Fibroblast of skin of back (primary cell): ENCODE measurements at places on chromosomes 13 and 19.

DNA sequence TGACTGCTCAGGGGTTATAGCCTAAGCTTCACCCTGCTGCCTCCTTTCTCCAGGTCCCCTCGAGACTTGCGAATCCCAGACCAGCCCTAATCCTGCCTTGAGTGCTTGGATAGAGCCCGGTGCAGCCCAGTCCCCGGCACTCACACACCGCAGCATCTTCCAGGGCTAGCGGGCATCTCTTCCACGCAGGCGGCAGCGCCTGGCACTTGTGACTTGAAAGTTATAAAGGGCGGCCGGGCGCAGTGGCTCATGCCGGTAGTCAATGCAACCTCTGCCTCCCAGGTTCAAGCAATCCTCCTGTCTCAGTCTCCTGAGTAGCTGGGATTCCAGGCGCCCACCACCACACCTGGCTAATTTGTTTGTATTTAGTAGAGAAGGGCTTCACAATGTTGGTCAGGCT, 1.9 kb downstream of the WDR18 start:
- DNase-seq, result no peak

DNA sequence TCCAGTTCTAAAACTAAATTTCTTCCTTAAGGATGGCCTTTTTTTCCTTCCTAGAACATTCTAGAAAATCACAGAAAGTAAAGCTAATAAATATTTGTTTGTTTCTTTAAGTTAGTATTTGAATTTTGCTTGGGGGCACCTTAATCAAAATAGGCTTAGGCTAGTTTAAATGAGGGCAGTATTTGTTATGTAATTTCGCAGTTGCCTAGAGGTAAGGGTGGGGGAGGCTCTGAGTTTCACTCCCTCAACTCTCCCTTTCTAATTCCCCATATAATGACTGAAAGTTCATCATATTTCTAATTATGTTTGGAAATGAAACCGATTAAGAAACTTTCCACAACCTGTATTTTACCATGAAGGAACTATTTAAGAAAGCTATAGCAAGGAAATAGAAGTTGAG, 40.6 kb downstream of the PCDH17 start:
- no peak for DNase-seq

DNA sequence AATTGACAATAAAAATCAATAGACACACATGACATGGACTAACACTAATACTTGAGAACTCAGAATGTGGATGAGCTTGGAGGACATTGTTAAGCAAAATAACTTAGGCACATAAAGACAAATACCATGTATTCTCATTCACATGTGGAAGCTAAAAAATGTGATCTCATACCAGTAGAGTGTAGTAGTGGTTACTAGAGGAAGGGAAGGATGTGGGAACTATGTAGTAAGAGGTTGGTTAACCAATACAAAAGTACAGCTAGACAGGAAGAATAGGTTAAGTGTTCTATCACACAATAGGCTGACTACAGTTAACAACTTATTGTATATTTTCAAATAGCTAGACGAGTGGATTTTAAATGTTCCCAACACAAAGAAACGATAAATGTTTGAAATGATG, 415.8 kb upstream of the KLF12 start:
- peak; percentile 60 for DNase-seq

DNA sequence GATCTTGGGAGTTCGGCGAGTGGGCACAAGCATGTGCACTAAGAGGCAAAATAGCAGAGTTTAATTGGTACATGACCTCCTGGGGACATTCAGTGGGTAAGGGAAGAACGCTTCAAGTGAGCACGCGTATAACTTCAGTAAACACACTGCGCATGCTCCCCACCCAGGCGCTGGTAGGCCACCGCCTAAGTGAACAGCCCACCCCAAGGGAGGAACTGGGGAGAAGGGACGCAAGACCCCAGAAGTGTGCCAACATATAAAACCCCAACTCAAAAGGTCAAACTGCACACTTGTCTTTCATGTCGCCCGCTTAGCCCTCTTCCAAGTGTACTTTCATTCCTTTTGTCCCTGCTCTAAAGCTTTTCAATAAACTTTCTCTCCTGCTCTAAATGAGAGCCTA, 10.5 kb upstream of the NTN5 start:
- DNase-seq, result peak; percentile 50

GRCh38 chr19:49887037-49887664, 9.5 kb downstream of the IL4I1 start:
- DNase-seq, result no peak

- peak; percentile 43 for DNase-seq
Measured at GRCh38 chr19:10270616-10271394, at the start of gene ICAM1. Gene ICAM1 (plus strand): TSS chr19:10271120. CDS start chr19:10271160, 40 bp downstream.

DNA sequence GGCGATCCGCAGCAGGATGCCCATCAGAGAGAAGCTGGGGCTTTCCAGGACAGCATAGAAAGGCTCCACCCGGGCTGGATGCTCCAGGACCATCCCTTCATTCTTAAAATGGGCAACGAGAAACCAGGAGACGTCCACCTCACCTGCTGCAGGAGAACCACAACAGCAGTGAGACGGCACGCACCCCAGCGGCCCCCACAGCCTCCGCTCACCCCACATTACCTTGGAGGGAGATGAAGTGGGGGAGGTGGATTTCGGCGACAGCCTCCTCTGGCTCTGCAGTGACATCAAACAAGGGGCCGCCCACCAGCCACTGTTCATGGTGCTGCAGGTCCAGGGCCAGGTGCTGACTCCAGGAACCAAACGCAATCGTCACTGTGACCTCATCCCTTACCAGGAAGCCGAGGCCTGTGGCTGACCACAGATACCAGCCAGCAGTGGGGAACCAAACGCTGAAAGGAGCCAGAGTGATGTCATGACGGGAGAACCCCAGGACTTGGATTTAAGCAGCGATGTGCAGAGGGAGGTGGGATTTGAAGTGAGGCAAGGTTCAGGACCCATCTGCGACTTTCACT, 25.1 kb downstream of the CARD8 start:
- DNase-seq, result no peak

- DNase-seq, result no peak
Measured at GRCh38 chr13:23450340-23451046, 17.0 kb upstream of the SACS start.

DNA sequence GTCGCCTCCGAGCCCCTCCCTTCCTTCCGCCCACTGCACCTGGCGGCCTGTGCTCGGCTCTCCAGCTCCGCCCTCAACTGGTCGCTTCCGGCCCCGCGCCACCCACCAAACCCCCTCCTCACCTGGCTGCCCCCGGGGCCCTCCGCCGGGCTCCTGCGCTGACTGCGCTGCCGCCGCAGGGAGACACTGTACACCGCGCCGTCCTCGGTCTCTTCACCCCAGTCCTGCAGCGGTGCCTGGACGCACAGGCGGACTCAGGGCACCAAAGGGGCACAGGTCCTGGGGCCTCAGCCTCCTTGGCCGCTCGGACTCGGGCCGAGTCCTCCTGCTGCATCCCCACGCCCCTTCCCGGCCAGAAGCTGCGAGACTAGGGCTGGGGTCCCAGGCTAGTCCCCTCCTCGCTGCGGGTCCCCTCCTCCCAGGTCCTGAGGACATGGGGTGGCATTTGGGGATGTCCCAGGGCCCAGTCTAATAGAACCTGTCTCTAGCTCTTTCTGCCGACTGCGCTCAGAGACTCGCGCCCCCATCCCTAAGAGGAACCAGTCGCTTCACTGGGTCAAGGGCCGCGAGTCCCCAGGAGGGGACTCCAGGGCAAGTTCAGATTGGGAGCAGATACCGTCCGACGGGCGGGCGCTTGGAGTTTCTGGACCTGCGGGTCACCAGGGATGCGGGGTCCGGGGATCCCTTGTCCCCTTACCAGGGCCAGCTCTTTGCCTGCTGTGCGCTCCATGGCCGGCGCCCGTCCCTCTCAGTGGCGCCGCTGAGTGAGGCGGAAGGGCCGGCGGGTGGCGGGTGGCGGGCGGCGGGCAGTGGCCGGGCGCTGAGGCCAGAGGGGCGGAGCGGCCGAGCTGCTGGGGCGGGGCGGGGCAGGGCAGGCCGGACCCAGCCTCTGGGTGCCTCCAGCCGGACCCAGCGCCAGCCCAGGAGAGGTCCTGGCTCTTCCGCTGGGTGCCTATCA, at the start of gene RGL3:
Gene RGL3, minus strand, starts transcription at position 766 of the 958 bp plus-strand sequence. Its CDS starts 36 bp downstream, at position 730.
- no peak for DNase-seq

- DNase-seq, result peak; percentile 38
Measured at GRCh38 chr13:94548821-94549231, 47.1 kb downstream of the TGDS start.

GRCh38 chr13:38483623-38484022, 134.0 kb downstream of the UFM1 start:
- no peak for DNase-seq

DNA sequence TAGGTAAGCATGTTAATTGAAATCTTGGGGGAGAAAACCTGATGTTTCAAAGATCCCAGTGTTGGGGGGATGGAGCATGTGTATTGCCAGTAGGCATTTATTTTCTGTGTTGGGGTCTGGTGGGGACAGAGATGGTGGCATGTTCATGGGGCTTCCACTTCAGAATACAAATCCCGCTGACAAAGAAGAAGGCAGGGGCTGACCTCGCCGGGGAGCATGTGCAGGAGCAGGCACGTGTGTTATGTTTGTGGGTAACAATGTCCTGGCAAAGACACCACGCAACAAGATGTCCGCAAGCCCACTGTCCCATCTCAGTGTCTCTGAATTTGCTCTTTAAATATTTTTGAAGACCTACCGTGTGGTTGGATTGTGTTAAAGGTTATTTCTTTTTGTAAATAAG, 164.5 kb downstream of the TEX29 start:
- no peak for DNase-seq

DNA sequence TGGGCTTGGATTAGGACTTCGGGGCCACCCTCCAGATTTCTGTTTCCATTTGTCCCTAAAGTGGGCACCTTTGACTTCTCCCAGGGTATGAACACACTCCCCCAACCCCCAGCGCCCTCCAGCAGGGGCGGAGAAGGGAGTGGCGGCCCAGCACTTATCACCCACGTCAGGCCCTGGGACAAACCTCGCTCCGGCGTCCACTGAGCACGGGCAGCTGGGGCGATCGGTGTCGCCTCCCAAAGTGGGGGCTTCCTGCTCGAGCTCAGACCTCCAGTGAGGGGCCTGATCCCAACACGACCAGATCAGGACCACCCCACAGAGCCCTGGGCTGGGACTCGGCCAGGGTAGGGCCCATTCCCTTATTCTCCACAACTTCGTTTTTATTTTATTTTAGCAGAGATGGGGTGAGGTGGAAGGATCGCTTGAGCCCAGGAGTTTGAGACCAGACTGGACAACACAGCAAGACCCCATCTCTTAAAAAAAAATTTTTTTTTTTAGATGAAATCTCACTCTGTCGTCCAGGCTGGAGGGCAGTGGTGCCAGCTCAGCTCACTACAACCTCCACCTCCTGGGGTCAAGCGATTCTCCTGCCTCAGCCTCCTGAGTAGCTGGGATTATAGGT, 3.7 kb upstream of the TCF3 start:
- DNase-seq, result no peak

DNA sequence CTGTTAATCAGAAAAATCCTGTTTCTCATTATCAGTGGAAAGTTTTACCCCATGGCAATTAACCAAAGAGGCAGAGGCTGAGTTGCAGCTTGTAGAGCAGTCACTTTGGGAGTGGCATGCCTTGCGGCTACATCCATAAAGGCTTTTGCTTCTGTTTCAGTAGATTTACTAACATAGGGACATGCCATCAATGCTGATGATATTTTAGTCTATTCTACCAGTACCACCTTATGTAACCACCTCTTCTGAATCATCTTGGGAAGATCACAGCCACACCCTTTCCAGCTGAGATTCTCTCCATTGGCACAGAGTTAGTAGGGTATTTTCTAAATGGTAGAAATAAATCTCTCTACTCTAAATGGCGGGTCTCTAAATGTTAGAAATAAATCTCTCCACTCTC, 37.5 kb downstream of the POSTN start:
- DNase-seq, result peak; percentile 53

DNA sequence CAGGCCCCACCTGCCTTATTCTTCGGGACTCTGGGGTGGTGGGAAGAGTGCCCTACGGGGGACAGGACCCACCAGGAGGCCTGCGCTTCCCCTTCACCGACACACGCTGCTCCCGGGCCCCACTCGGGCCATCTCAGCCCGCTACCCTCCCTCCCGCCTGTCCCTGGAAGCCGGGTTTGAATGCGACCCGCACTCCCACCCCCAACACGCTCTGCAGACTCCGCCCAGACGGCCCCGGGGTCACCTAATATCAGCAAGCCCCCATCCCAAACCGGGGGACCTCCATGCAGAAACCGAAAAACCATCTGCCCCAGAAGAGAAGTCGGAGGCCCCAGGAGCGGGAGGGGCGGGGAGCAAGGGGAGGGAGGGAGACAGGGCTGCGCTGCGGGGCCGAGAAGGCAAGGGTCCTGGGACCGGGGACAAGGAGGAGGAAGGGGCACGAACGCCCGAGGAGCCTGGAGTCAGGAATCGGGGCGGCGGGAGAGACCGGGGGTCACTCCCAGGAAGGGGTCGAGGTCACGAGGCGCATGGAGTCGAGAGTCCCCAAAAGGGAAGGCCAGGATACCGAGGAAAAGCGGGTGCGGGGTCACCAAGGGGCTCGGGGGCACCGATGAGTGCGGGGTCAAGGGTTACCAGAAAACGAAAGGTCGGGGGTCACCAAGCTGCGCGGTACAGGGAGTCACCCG, 766 bp downstream of the SBNO2 start:
- peak; percentile 22 for DNase-seq

DNA sequence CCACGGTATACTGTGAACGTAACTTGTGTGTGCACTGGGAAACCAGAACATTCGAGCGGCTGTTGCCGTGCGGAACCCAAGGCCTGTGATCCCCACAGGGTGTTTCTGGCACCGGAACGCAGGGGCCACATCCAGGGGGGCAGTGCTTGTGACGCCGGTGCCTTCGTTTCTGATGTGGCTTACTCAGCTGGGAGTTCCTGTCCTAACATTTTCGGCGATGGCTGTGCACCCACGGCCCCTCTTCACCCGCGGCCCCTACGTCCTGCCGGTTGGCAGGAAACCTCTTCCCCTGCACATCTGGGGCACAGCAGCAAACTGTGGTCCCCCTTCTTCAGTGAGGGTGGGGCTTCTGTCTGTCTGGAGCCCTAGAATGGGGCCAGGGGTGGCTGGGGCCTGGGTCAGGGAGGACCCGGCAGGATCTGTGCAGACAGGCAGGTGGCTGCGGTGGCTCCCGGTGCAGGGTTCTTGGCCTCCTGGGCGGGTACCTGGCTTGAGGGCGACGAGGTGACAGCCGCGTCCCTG, 26.2 kb downstream of the CSNK1G2 start:
- no peak for DNase-seq

- DNase-seq, result no peak
Measured at GRCh38 chr13:102620516-102620915, 23.7 kb downstream of the TPP2 start.

GRCh38 chr19:44912854-44913253, 1.6 kb upstream of the APOC1 start:
- DNase-seq, result no peak
